M059J (cell line): ENCODE measurements at places on chromosomes 16 and 17.
A peak's percentile ranks its signal among the peaks of the same experiment; 100 is the strongest.

DNA sequence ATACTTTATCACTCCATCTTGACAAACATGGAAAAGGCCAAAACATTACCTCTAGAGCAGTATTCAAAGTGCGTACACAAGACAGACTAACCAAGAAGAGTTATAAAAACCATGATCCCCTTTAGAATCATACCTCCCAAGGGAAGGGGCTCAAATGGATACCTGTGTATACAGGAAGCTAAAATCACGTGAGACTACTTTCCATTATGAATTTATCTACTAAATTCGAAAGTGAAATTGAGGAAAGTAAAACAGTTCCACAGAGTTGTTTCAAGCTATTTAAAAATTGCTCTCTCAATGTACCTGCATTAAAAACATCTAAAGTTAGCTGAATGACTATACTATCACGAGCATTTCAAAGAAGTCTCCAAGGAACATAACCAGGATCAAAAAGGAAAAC, 32.7 kb downstream of the AP1G1 start:
- DNase-seq, result no peak

GRCh38 chr16:69123910-69124309, 8.5 kb downstream of the CHTF8 start:
- DNase-seq, result peak; percentile 77

GRCh38 chr16:54585998-54586340, 299.4 kb upstream of the IRX3 start:
- no peak for DNase-seq

DNA sequence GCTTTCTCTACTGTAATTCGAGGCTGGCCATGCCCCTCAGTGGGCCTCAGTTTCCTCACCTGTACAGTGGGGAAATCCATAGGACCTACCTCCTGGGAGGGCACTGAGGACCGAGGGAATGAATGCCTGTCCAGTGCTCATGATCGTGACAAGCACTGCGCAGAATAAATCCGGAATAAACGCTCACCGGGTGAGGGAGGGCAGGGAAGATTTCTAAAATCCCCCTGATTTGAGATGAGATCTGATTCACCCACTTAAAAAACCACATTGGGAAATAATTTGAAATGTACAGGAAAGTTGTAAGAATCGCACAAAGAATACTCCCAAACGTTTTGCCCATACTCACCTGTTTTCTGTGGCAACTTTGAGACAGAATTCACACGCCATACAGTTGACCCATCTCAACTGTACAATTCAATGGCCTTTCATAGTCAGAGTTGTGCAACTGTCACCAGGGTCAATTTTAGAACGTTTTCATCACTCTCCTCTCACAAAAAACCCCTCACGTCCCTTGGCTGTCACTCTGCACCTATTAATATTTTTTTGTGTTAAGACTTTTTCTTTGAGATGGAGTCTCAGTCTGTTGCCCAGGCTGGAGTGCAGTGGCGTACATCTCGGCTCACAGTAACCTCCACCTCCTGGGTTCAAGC, 49.8 kb downstream of the IRF8 start:
- DNase-seq, result no peak

- no peak for DNase-seq
Measured at GRCh38 chr16:60459463-60459862, 1576.8 kb downstream of the CDH8 start.

DNA sequence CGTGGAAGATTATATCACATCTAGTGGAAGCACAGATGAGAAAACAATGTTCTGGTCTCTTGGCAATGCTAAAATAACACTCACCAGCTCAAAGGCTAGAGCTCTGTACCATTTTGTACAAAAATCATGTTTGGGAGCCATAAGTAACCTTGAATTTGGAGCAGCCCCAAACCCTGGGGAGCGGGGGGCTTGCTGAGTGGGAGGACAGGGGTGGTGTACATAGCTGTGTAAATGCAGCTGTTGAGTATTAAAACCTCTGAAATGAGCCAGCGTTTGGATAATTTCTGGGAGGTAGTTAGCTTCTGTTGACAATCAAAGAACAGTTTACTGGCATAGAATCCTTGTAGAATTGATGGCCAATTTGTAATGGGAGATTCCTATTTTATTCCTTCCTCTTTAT, 4.3 kb downstream of the MYH8 start:
- no peak for DNase-seq

GRCh38 chr17:66952031-66952524, 12.4 kb upstream of the CACNG4 start:
- peak; percentile 98 for DNase-seq

GRCh38 chr16:82497139-82497538, 129.6 kb upstream of the CDH13 start:
- no peak for DNase-seq

GRCh38 chr17:63696381-63696961, 3.5 kb downstream of the LIMD2 start:
- DNase-seq, result peak; percentile 55

DNA sequence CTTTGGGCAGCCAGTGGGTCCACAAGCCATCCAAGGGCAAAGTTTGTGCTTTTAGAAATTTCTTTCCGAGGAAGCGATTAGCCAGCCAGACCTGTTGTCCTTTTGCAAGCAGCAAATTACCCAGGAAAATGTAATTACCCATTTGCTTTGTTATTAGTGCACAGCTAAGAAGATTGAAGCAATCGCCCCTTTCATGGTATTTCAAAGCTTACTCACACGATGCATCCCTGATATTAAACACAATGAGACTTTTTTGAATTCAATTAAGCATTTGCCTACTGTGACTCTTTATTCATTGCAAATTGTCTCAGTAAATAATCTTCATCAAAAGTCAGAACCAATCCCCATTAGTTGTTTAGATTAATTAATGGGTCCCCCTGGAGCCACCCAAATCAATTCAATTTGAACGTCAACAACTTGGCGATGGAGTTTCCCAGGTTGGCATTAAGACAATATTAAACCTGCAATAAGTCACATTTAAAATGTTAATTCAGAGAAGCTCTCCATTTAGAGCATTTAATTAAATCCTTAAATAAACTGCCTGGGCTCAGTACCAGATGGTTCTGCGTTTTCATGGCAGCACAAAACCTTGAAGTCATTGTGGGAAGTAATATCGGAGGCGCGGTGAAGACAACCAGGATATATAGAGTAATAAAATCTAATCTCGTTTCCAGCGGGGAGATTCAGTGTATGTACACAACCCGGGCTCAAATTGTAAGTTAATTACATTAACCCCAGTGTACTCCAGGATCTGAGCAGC, 366.2 kb upstream of the TNRC6C start:
- no peak for DNase-seq

- DNase-seq, result peak; percentile 62
Measured at GRCh38 chr17:73064084-73064938, 28.2 kb downstream of the SLC39A11 start.
